ENCODE measurements at places on chromosomes 3 and 15.

- DNase-seq = no peak
Observed at GRCh38 chr3:66501483-66502244, 842 bp upstream of the LRIG1 start.

DNA sequence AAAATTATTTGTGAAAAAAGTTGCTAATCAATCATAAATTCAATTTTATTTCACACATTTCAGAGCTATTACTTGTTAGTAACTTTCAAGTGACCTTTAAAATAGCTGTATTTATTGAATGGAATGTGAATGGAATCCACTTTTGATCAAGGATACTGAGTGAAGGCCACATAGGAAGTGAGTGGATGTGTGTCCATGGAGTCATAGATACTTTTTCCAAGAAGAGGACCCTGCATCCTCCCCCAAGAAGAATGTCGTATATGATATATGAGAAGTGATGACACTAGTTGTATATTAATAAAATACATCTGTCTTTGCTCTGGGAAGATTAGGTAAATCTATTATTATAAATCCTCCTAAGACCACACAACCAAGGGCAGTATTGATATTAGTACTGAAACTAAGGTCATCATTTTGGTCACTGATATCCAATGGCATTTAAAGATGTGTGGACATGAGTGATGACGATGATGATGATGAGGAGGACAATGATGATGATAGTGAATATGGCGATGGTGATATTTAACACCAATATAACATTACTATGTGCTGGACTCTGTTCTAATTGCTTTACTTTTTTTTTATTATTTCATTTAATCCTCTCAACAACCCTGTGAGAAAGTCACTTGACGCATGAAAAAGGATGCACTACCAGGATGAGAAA, 493.0 kb upstream of the NR2F2 start:
- no peak for DNase-seq

DNA sequence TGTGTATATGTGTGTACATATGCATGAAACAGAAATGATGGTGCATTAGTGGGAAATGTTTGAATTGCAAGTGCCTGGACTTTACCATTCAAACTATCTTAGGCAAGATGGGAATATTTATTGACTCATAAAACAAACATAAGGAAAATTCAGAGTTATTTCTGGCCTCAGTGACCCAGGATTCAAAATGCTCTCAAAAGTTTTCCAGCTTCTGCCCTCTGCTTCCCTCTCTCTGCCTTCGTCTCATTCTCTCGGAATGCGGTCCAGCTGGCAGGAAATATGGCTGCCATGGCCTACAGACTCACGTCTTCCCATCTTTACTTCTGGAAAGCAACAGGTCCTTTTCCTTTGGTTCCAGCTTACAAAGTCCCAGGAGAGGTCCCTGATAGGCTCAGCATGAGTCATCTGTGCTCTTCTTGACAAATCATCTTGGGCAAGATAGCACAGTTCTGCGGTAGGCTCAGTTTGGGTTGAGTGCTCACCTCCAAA, 8.7 kb upstream of the ZNF774 start:
- no peak for DNase-seq

GRCh38 chr15:76865548-76865991, 39.6 kb downstream of the SCAPER start:
- no peak for DNase-seq

DNA sequence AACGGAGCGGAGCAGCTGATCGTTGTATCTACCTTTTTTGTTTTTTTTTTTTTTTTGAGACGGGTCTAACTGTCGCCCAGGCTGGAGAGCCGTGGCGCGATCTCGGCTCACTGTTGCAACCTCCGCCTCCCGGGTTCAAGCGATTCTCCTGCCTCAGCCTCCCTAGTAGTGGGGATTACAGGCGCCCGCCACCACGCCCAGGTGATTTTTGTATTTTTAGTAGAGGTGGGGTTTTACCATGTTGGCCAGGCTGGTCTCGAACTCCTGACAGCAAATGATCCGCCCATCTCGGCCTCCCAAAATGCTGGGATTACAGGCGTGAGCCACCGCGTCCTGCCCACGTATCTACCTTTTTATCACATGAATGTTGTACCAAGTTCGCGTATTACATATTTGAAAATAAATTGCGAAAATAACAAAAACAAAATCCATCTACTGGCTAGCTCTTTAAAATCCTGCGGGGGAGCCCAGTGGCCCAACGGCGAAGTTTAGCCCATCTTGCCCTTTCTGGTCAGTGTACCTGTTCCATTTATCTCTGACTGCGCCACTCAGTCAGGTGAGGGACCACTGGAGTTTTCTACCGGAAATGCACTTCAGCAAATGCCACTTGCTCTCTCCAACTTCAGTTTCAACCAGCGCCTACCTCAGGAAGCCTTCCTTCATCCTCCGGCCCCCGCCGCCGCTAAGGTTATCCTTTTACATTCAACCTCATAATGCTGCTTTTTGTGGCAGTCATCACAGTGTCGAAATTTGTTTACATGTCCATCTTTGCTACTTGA, 1.2 kb upstream of the EIF3J start:
- DNase-seq = no peak

- DNase-seq = no peak
Observed at GRCh38 chr15:92666780-92667179, 11.2 kb upstream of the FAM174B start.

GRCh38 chr3:36575241-36575640, 189.1 kb downstream of the DCLK3 start:
- DNase-seq = no peak

DNA sequence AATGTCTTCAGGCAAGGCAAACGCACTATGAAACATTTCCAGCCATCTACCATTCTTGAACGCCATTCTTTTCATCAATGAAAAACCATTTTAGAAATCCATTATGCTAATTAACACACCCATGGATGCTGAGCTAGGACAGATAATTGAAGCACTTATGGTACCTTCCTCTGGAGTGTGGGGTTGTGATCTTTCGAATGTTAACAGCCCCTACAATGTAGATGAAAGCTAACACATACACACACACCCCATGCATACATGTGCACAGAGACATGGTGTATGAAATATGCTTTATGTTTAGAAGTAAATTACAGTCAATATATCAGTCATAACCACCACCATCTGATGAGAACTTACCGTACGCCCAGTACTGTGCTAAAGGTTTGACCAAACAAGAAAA, 189.1 kb downstream of the SHQ1 start:
- DNase-seq = no peak

- no peak for DNase-seq
Observed at GRCh38 chr3:84685467-84685866, 273.3 kb upstream of the CADM2 start.

GRCh38 chr3:138219255-138219654, 32.2 kb downstream of the ARMC8 start:
- DNase-seq = no peak

DNA sequence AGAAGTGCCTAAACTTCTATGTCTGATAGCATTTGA, at the start of gene TP63:
TP63 (plus strand) TSS at position 17 of the 36 bp plus-strand sequence. CDS start 127 bp downstream, outside the sequence.
- no peak for DNase-seq

DNA sequence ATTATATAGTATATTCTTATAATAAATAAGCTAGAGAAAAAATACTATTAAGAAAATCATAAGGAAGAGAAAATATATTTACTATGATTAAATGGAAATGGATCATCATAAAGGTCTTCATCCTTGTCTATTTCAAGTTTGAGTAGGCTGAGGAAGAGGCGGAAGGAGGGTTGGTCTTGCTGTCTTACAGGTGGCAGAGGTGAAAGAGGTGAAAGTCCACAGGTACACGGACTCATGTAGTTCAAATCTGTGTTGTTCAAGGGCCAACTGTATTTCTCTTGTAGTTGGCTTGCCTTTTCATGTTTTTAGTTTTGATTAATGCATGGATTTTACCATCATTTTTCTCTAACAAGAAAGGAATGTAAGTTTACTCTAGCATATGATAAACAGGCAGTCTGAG, 41.7 kb downstream of the PDCD6IP start:
- no peak for DNase-seq

GRCh38 chr3:30629746-30630145, 23.3 kb downstream of the TGFBR2 start:
- DNase-seq = no peak

- no peak for DNase-seq
Observed at GRCh38 chr3:16142350-16143025, 32.0 kb upstream of the GALNT15 start.

DNA sequence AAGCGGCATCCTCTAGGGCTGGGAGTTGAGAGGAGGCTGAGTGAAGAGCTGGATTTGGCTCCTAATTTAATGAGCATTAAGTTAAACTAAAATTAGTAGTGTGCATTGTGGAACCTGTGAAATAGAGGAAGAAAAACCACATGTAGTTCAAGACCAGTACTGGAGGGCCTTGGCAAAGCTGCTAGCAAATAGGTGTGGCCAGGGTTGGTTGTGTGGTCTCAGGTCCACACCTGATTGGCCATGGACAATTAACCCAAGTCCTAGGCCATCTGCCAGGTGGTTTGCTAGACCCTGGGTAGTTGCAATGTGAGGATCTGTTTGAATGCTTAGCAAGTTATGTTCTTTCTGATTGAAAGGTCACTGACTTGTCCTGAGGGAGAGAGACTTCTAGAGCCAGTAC, 275.5 kb downstream of the PDCD6IP start:
- DNase-seq = no peak

DNA sequence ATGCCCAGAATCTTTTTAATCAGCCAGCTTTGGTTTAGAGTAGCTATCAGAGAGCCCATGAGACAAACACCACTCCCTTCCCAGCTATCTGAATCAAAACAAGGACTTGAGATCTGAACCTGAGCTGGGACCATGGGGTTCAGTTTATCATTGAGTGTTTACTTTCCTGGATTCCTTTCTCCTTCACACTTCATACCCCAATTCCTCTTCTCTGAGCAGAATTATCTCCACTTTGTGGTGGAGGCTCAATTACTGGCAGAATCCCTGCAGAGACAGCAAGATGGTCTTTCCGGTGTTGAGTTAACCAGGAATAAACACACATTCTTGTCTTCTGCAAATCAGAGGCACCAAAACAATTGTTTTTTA, 102.4 kb downstream of the RPL22L1 start:
- DNase-seq = no peak
